ENCODE measurements at places on chromosomes 12 and 14.

DNA sequence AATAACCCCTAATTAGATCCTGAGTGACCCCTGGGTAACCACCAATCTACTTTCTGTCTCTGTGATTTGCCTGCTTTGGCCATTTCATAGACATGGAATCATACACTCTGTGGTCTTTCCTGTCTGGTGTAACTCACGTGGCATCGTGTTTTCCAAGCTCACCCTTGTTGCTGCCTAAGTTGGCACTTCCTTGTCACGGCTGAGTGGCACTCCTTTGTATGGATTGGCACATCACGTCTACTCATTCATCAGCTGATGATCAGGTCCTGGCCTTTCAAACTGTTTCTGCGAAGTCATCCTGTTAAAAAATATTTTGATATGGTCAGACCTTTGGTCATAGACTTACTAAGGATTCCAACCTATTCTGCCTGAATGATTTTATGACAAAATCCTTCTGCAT lies 87.7 kb downstream of the GLT1D1 start:
- no peak for DNase-seq

GRCh38 chr12:51196547-51196946 lies 21.3 kb downstream of the POU6F1 start:
- no peak for DNase-seq

DNA sequence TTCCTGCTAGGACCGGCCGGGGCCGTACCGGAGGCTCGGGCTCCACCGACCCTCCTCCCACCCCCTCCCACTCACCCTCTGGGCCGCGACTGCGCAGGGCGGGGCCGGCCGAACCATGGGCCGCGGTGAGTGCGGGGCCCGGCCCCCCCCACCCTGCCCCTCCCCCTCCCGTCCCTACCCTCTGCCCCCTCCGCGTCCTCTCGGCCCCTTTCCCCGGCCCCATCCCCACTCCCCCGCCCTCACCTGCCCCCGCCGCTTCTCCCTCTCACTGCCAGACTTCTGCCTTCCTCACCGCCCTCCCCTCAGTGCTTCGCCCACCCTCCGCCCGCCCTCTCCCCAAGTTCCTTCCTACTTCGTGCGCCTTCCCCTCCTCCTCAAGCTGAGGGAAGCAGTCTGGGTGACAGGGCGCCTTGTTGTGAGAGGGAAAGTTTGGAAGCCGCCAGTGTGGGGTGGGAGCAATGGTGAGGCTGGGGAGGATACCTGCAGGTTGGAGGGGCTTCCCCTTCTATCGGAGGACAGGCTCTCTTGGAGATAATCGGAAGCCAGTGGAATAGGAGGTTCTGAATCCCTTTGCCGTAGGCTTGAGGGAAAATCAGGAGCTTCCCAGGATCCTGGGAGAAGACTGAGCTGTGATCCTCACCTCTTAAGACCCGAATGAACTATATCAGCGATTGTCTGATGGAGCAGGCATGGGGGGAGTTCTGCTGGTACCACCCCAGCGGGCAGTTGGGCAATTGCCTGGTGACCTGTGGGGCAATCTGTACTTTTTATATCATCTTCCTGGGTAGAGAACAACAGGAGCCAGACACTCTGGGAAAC lies 472 bp downstream of the MBD6 start:
- peak; percentile 67 for DNase-seq

GRCh38 chr14:29705801-29706200 lies 221.8 kb downstream of the PRKD1 start:
- no peak for DNase-seq

- no peak for DNase-seq
Observed at GRCh38 chr12:16348435-16349130, 1.1 kb downstream of the MGST1 start.

- DNase-seq = no peak
Observed at GRCh38 chr14:31965071-31965734, 111.9 kb upstream of the ARHGAP5 start.

DNA sequence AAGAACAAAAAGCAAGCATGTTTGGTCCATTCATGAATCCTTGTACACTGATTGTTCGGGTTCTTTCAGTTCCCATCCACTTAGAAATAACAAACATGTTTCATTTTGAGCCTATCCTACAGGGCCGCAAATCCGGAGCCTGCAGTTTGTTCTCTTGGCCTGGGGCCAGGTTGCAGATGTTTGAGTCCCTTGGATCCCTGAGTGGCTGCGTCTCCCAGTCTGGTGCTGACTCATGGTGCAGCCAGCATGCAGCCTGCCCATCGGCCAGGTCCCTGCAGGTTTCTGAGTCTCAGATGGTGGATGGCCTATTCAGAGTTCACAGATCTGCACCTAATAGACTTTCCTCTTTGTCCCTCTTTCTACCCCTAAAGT lies 1.9 kb upstream of the DYNC1H1 start:
- peak; percentile 30 for DNase-seq

GRCh38 chr12:54021432-54022013 lies 6.7 kb upstream of the HOXC6 start:
- DNase-seq = peak; percentile 76

GRCh38 chr12:45208604-45209487 lies 7.0 kb upstream of the ANO6 start:
- DNase-seq = no peak

DNA sequence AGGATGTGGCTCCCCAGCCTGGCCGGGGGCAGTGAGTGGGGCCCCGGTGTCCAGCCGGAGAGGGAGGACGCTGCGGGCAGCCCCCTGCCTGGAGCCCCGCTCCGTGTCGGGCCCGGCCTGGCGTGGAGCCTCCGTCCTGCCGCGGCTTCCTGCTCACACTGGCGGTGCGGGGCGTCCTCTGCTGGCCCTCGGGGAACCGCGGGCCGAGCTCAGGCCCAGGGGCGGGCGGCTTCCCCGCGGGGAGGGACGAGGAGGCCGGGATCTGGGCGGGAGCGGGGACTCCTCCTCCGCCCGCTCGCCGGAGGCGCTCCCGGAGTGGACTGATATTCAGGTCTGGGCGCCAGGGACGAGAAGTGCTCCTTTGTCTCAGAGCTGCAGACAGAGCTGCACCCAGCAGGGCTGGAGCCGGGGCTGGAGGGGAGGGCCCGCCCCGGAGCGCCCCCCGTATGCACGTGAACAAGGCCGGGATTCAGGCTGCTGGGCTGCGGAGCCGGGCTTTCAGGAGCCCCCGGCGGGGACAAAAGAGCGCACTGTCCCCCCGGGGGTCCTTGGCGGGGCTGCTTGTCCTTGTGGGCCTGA lies 2.2 kb downstream of the MMP17 start:
- peak; percentile 85 for DNase-seq

- no peak for DNase-seq
Observed at GRCh38 chr12:84355561-84355960, 557.0 kb downstream of the SLC6A15 start.

GRCh38 chr12:39127401-39127800 lies 222.0 kb upstream of the CPNE8 start:
- no peak for DNase-seq

- peak; percentile 22 for DNase-seq
Observed at GRCh38 chr12:31783996-31784645, 55.3 kb upstream of the AMN1 start.
